ENCODE measurements at places on chromosomes 3 and 15. TPM values are rescaled to one million over a fixed set of nuclear protein-coding genes. Genes with fewer than 3 reads are reported as not detected.
A peak's percentile ranks its signal among the peaks of the same experiment; 100 is the strongest.

- no peaks in the 10 kb centered on the region for H3K4me1 ChIP-seq
- no peak overlapping the region for H3K27ac ChIP-seq
- H3K27me3 ChIP-seq, result no peaks in the 10 kb centered on the region
- H3K4me3 ChIP-seq, result no peak overlapping the region
Measured at GRCh38 chr15:36024031-36024688, 478.2 kb upstream of the DPH6 start.

DNA sequence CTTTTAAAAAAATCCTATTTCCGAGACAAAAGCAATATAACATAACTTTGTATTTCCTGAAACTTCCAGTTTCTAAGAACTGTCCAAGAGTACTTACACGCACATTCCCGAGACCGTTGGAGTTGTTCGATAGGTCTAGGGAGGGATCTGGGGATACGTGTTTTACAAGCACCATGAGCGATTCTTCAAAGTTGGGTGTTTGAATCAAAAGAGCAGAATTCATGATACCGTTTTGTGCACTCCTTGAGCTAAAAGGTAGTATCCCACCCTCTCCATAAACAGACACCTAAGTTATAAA lies 700 bp upstream of the EDEM1 start:
- H3K4me3 ChIP-seq, result peak overlapping the region; percentile 93
- H3K4me1 ChIP-seq, result peaks cover 3% of the 10 kb centered on the region
- H3K27ac ChIP-seq, result peak overlapping the region; percentile 97
- no peak for DNase-seq
- H3K27me3 ChIP-seq, result no peaks in the 10 kb centered on the region

DNA sequence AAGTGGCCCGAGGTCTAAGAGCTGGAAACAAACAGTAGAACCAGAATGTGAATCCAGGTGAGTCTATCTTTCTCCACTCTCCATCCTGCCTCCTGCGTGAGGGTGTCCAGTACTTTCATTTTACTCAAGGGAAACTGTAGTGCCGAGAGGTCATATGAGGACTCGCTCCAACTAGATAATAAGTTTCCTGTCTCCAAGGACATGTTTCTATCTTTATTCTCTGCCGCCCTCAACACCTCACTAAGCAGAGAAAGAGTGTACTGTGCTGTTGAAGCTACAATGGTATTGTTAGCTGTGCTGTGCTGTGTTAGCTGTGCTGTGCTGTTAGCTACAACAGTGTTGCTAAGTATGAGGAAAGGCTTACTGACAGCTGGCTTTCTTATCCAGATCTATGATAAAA lies 137.9 kb upstream of the COL8A1 start:
- no peak overlapping the region for H3K27ac ChIP-seq
- H3K4me1 ChIP-seq, result no peaks in the 10 kb centered on the region
- no peak for DNase-seq
- no peaks in the 10 kb centered on the region for H3K36me3 ChIP-seq
- H3K4me3 ChIP-seq, result no peak overlapping the region

GRCh38 chr3:27483117-27484014 lies 818 bp downstream of the SLC4A7 start:
- peak; percentile 40 for DNase-seq
- H3K27me3 ChIP-seq, result no peaks in the 10 kb centered on the region
- H3K36me3 ChIP-seq, result no peaks in the 10 kb centered on the region
- H3K4me3 ChIP-seq, result peak overlapping the region; percentile 86

- H3K4me3 ChIP-seq, result no peak overlapping the region
- no peaks in the 10 kb centered on the region for H3K36me3 ChIP-seq
- no peak overlapping the region for H3K27ac ChIP-seq
- no peak for DNase-seq
Measured at GRCh38 chr3:181056136-181056732, 66.7 kb upstream of the DNAJC19 start.

DNA sequence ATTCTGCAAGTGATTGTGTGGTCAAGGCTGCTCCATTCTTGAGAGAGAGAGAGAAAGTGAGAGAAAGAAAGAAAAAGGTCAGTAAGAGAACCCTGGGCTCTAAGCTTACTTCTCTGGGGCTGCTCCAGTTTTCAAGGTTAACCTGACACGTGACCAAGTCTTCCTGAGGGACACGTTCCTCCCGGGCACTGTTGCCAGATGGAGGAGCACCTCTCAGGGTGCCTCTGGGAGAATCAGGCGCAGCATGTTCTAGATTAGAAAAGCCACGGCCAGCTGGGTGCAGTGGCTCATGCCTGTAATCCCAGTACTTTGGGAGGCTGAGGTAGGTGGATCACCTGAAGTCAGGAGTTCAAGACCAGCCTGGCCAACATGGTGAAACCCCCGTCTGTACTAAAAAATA lies 60.8 kb downstream of the ITGA11 start:
- H3K27me3 ChIP-seq, result no peaks in the 10 kb centered on the region
- no peak for DNase-seq
- H3K27ac ChIP-seq, result no peak overlapping the region
- H3K36me3 ChIP-seq, result no peaks in the 10 kb centered on the region

- DNase-seq, result no peak
- no peaks in the 10 kb centered on the region for H3K36me3 ChIP-seq
- no peak overlapping the region for H3K27ac ChIP-seq
- no peaks in the 10 kb centered on the region for H3K4me1 ChIP-seq
- H3K4me3 ChIP-seq, result no peak overlapping the region
- H3K27me3 ChIP-seq, result no peaks in the 10 kb centered on the region
Measured at GRCh38 chr3:69474186-69474585, 88.3 kb upstream of the FRMD4B start.

GRCh38 chr3:182618085-182618732 lies 175.1 kb upstream of the ATP11B start:
- H3K27me3 ChIP-seq, result no peaks in the 10 kb centered on the region
- no peaks in the 10 kb centered on the region for H3K4me1 ChIP-seq
- no peak overlapping the region for H3K4me3 ChIP-seq
- H3K36me3 ChIP-seq, result no peaks in the 10 kb centered on the region
- no peak overlapping the region for H3K27ac ChIP-seq
- no peak for DNase-seq

DNA sequence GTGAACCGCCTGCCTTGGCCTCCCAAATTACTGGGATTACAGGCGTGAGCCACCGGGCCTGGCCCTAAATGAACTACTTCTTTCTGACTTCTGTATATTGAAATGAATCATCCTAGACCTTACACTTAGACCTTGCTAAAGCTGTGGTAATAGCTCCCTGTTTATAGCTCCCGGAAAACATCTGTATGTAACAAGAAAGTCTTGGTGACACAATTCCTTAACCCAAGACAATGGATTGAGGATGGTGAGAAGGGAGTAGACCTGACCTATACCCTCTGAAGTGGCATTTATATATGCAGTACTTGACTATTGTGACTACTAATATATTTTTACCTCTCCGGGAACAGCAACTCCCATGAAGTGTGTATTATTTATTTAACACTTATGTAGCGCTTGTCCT lies 48.0 kb upstream of the TBL1XR1 start:
- no peak for DNase-seq
- no peak overlapping the region for H3K4me3 ChIP-seq
- H3K4me1 ChIP-seq, result no peaks in the 10 kb centered on the region
- no peaks in the 10 kb centered on the region for H3K36me3 ChIP-seq
- H3K27me3 ChIP-seq, result no peaks in the 10 kb centered on the region

DNA sequence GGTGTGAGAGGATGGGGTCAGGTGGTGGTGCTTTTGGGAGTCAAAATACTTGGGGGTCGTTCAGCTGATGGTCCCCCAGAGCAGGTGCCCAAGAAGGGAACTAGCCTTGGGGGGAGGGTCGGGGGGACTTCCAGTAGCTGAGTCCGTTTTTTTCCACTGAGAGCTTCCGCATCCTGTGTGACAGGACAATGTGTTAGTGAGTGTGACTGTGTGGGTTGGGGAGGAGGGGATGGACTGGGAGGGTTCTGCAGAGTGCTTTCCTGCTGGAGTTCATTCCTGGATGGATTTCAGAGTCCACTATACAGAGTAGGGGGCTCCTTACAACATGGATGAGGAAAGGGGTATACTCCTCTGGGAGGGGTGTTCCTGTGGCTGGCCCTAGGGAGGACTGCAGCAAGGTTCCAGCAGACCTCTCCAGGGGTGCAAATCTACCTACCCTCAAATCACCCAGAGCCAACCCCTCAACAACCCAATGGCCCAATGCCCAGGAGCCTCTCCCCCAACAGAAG lies 601 bp upstream of the HYAL2 start:
- H3K36me3 ChIP-seq, result no peaks in the 10 kb centered on the region
- peak overlapping the region; percentile 85 for H3K4me3 ChIP-seq
- DNase-seq, result no peak
- H3K27ac ChIP-seq, result peak overlapping the region; percentile 31
- H3K4me1 ChIP-seq, result peaks cover 34% of the 10 kb centered on the region
- no peaks in the 10 kb centered on the region for H3K27me3 ChIP-seq

DNA sequence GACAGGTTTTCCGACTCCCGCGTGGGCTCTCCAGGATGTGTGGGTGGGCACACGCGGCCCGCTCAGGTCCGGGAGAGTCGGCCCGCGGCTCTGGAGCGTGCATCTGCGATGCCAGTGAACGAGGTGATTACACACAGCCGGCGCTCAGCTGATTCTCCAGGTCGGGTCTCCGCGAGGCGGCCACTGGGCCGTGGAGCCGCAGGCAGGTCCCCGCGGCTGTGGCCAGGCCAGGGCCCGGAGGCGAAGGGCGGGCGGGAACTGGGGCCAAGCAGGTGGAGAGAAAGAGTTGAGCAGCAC lies 13.2 kb downstream of the PAK6 start:
- H3K4me1 ChIP-seq, result peaks cover 16% of the 10 kb centered on the region
- H3K27ac ChIP-seq, result peak overlapping the region; percentile 13
- H3K4me3 ChIP-seq, result peak overlapping the region; percentile 46
- H3K27me3 ChIP-seq, result no peaks in the 10 kb centered on the region
- DNase-seq, result no peak
- no peaks in the 10 kb centered on the region for H3K36me3 ChIP-seq

GRCh38 chr3:166171695-166172094 lies 334.5 kb upstream of the BCHE start:
- H3K4me1 ChIP-seq, result no peaks in the 10 kb centered on the region
- H3K36me3 ChIP-seq, result no peaks in the 10 kb centered on the region
- H3K27me3 ChIP-seq, result no peaks in the 10 kb centered on the region
- no peak overlapping the region for H3K4me3 ChIP-seq
- no peak for DNase-seq

DNA sequence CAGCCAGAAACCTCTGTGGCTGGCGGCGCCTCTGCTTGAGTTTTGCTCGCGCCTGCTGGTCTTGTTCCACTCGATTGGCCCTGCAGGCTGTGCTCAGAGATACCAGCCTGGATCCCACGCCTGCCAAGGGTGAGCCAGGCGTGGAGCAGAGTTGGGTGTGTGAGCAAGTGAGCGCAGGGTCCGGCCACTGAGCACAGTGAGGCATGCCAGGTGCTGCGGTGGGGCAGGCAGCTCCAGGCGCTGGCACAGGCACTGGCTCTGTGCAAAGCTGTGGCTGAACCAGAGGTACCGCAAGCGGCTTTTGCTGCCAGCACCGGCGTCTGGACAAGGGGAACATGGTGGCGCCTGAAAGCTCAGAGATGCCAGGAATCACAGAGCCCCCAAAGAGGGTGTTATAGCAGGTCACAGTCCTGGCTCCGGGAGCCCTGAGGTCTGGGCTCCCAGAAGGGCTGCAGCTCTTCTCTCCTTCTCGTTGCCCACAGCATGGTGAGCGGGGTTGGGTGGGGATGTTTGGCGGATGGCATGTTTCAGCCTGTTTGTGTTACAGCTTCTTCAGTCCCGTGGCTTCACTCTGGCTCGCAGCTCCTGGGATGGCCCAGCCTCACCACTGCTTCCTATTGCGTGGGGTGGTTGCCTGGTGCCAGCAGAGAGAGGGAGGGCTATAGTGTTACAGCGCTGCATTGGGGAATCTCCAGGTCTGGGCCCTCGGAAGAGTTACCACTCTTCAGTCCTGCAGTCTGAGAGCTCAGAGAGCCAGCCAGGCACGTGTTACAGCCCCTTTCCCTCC lies 73.9 kb downstream of the NR1D2 start:
- DNase-seq, result no peak
- no peaks in the 10 kb centered on the region for H3K4me1 ChIP-seq
- no peaks in the 10 kb centered on the region for H3K36me3 ChIP-seq
- no peak overlapping the region for H3K4me3 ChIP-seq

- no peaks in the 10 kb centered on the region for H3K27me3 ChIP-seq
- no peaks in the 10 kb centered on the region for H3K4me1 ChIP-seq
- peaks cover 6% of the 10 kb centered on the region for H3K36me3 ChIP-seq
- no peak overlapping the region for H3K4me3 ChIP-seq
Measured at GRCh38 chr3:113721636-113722035, 24.4 kb downstream of the NAA50 start.

GRCh38 chr3:10484709-10485108 lies 20.7 kb downstream of the ATP2B2 start:
- no peak for DNase-seq
- H3K27me3 ChIP-seq, result no peaks in the 10 kb centered on the region
- no peaks in the 10 kb centered on the region for H3K36me3 ChIP-seq

GRCh38 chr15:74832826-74833225 lies 6.4 kb downstream of the CPLX3 start:
- no peak for DNase-seq
- H3K27ac ChIP-seq, result no peak overlapping the region
- no peak overlapping the region for H3K4me3 ChIP-seq
- peaks cover 13% of the 10 kb centered on the region for H3K27me3 ChIP-seq
- no peaks in the 10 kb centered on the region for H3K36me3 ChIP-seq
- H3K4me1 ChIP-seq, result no peaks in the 10 kb centered on the region

GRCh38 chr3:82736696-82737277 lies 975.3 kb upstream of the GBE1 start:
- no peak for DNase-seq
- H3K27ac ChIP-seq, result no peak overlapping the region
- no peaks in the 10 kb centered on the region for H3K27me3 ChIP-seq
- peaks cover 3% of the 10 kb centered on the region for H3K36me3 ChIP-seq
- no peaks in the 10 kb centered on the region for H3K4me1 ChIP-seq
- no peak overlapping the region for H3K4me3 ChIP-seq

- no peak for DNase-seq
- peak overlapping the region; percentile 32 for H3K27ac ChIP-seq
- no peaks in the 10 kb centered on the region for H3K36me3 ChIP-seq
- no peaks in the 10 kb centered on the region for H3K4me1 ChIP-seq
- H3K4me3 ChIP-seq, result no peak overlapping the region
Measured at GRCh38 chr3:64806668-64807605, 119.1 kb upstream of the ADAMTS9 start.

DNA sequence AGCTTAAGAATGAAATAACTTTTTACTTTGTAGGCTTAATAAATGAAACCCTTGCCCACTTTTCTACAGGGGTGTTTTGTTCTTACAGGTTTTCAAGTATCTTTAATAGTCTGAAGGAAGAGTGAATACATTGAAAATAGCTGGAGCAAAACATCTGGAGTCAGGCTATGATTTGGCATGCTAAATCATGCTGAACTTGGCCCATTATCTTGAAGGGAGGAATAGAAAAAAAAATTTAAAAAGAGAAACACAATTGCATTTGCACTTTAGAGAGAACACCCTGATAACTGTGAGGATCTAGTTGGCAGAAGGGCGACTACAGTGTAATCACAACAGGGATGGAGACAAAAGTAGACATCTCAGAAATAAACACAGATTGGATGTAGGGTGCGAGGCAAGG lies 1.8 kb upstream of the IQGAP1 start:
- no peak for DNase-seq
- no peaks in the 10 kb centered on the region for H3K36me3 ChIP-seq

GRCh38 chr3:72260588-72260910 lies 475.6 kb upstream of the PROK2 start:
- no peaks in the 10 kb centered on the region for H3K36me3 ChIP-seq
- no peak overlapping the region for H3K4me3 ChIP-seq
- no peak overlapping the region for H3K27ac ChIP-seq
- no peak for DNase-seq
- H3K4me1 ChIP-seq, result peaks cover 8% of the 10 kb centered on the region
- no peaks in the 10 kb centered on the region for H3K27me3 ChIP-seq

Gene PLA1A
- 0.59 TPM for total RNA-seq

Gene FAM174B
- total RNA-seq, result 4.3 TPM

Gene TTC21A
- 16.1 TPM for total RNA-seq

Gene FANCD2OS
- total RNA-seq, result not detected

Gene GABRR3
- not detected for total RNA-seq

Gene CPB1
- 3.4 TPM for total RNA-seq

Gene POTEB3
- not detected for total RNA-seq

Gene METTL6
- total RNA-seq, result 23.6 TPM

Gene TMEM40
- total RNA-seq, result not detected

Gene FANCD2
- 12.9 TPM for total RNA-seq
